ENCODE measurements at places on chromosomes 12 and 14. TPM values are rescaled to one million over a fixed set of nuclear protein-coding genes. Genes with fewer than 3 reads are reported as not detected.
A peak's percentile ranks its signal among the peaks of the same experiment; 100 is the strongest.

- no peaks in the 10 kb centered on the region for H3K27me3 ChIP-seq
- H3K4me3 ChIP-seq, result no peak overlapping the region
- no peaks in the 10 kb centered on the region for H3K36me3 ChIP-seq
- no peaks in the 10 kb centered on the region for H3K4me1 ChIP-seq
- DNase-seq, result no peak
Observed at GRCh38 chr12:101933866-101934514, 56.6 kb downstream of the DRAM1 start.

DNA sequence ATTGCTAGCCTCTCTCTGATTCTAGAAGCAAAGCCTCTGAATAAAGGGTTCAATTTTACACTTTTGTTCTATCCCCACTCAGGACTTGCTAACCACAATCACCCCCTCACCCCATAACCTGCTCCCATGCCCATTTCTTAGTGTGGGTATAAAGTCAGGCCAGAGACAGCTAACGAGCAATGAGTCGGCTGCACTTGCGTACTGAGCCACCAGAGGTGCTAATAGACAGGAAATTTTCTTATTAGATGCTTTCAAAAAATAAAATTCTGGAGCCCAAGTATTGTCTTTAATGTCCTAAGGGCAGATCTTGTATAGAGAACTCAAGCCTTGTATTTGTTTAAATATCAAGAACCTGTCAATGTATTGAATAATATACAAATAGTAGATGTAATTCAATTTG is 256.9 kb downstream of the SYT1 start:
- H3K4me3 ChIP-seq, result no peak overlapping the region
- H3K4me1 ChIP-seq, result no peaks in the 10 kb centered on the region
- H3K27ac ChIP-seq, result no peak overlapping the region
- no peak for DNase-seq

GRCh38 chr12:2138871-2139308 is 86.1 kb downstream of the CACNA1C start:
- no peaks in the 10 kb centered on the region for H3K4me1 ChIP-seq
- no peak overlapping the region for H3K27ac ChIP-seq
- H3K27me3 ChIP-seq, result no peaks in the 10 kb centered on the region
- DNase-seq, result no peak
- no peaks in the 10 kb centered on the region for H3K36me3 ChIP-seq

- no peak overlapping the region for H3K27ac ChIP-seq
- peaks cover 53% of the 10 kb centered on the region for H3K27me3 ChIP-seq
- DNase-seq, result no peak
- no peaks in the 10 kb centered on the region for H3K4me1 ChIP-seq
Observed at GRCh38 chr14:60636879-60637478, 12.3 kb downstream of the SIX1 start.

DNA sequence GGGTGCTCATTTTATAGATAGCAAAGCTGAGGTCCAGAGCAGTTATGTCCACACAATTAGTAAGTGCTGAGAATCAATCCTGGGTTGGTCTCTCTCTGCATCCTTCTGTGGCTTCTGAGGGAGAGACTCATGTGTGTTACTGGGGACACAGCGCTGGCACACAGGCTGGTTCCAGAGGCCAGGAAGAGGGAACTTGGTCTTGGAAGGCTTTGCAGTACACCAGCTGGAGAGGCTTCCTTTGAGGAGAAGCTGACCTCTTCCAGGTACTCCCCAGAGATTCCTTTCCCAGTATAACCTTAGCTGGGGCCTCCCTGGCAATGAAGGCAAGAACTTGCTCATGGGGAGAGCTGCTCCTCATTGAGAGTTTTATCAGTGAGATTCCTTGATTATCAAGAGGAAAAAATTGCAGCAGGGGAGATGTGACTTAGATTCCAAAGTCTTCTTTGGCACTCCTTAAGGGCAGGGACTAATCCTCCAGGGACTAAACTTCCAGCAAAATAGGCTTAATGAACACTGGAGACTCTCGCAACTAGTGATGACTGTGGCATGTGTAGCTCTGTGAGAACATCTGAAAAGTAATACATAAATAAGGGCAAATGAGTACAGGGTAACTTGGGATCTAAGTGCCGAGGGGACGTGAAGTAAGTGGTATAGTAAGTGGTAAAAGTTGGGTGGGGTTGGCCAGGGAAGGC is 13.9 kb upstream of the KRT80 start:
- no peak overlapping the region for H3K4me3 ChIP-seq
- H3K4me1 ChIP-seq, result peaks cover 17% of the 10 kb centered on the region
- peak; percentile 14 for DNase-seq
- no peaks in the 10 kb centered on the region for H3K27me3 ChIP-seq

DNA sequence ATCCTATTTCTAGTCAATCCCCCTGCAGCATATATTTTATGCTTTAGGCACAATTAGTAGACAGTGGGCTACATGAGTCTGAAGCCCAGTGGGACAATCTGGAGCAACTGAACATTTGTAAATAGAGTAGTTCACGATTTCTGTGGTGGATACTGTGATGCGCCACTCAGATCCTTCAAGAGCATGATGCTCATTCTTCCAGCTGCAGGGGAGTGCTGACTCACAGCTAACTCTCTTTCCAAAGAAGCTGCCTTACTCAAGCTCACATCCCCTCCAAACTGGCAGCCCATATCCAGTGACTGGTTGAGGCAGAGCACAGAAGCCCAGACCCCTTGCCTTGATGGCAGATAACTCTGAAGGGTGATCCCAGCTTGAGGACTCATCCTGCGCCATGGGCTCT is 224.2 kb upstream of the EEA1 start:
- no peak for DNase-seq
- H3K4me3 ChIP-seq, result no peak overlapping the region
- no peaks in the 10 kb centered on the region for H3K27me3 ChIP-seq
- no peaks in the 10 kb centered on the region for H3K4me1 ChIP-seq

- peak overlapping the region; percentile 83 for H3K27ac ChIP-seq
- no peaks in the 10 kb centered on the region for H3K27me3 ChIP-seq
- no peaks in the 10 kb centered on the region for H3K36me3 ChIP-seq
- DNase-seq, result no peak
- H3K4me1 ChIP-seq, result no peaks in the 10 kb centered on the region
- H3K4me3 ChIP-seq, result peak overlapping the region; percentile 49
Observed at GRCh38 chr12:115758183-115758582, 519.3 kb downstream of the MED13L start.

- DNase-seq, result no peak
- no peaks in the 10 kb centered on the region for H3K36me3 ChIP-seq
- H3K4me3 ChIP-seq, result peak overlapping the region; percentile 69
- H3K27me3 ChIP-seq, result no peaks in the 10 kb centered on the region
- peaks cover 10% of the 10 kb centered on the region for H3K4me1 ChIP-seq
Observed at GRCh38 chr12:98592825-98593322, 612 bp upstream of the SLC25A3 start.

DNA sequence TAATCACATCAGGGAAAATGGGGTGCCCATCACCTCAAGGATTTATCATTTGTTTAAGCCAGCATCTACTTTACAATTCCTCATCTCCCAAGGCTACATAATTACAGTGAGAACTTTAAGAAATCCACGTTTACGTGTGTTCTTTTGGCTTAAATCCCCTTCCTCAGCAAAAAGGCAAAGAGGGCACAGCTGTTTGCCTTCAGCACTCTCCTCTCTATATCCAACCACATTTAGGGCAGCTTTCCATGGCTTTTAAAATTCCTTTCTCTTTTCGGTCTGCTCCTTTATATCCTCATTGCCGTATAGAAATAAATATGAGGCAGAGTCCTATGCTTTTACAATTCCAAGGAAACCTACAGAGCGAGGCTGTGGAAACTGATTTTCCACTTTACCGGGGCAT is 175.9 kb downstream of the EMP1 start:
- DNase-seq, result no peak
- no peaks in the 10 kb centered on the region for H3K36me3 ChIP-seq
- H3K27me3 ChIP-seq, result no peaks in the 10 kb centered on the region
- no peaks in the 10 kb centered on the region for H3K4me1 ChIP-seq
- H3K27ac ChIP-seq, result no peak overlapping the region

- DNase-seq, result no peak
- H3K27ac ChIP-seq, result no peak overlapping the region
- no peaks in the 10 kb centered on the region for H3K4me1 ChIP-seq
- H3K27me3 ChIP-seq, result no peaks in the 10 kb centered on the region
Observed at GRCh38 chr14:60945984-60946383, 34.9 kb downstream of the TRMT5 start.

DNA sequence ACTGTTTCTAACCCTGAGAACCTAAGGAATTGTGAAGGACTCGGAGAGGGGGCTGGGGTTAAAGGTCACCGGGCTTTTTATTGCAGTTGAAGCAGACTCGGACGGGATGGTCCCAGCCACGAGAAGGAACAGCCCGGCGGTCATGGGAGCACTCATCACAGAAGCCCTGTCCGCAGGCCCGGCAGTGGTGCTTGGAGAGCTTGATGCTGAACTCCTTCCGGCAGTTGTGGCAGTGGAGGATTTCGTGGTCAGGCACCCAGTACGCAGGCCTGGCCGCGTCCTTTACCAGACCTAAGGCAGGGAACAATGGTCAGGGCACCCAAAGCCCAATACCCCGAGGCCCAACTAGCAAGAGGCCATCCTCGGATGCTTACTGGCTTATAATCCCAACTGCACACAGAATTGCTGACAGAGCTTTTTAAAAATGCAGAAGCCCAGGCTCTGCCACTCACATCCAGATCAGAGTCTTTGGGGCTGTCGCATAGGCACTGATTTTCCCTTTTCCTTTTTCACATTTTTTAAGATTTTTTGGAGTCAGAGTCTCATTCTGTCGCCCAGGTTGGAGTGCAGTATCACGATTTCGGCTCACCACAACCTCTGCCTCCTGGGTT is 44.7 kb downstream of the DCAF4 start:
- no peak overlapping the region for H3K27ac ChIP-seq
- H3K4me3 ChIP-seq, result no peak overlapping the region
- H3K27me3 ChIP-seq, result no peaks in the 10 kb centered on the region
- no peak for DNase-seq

DNA sequence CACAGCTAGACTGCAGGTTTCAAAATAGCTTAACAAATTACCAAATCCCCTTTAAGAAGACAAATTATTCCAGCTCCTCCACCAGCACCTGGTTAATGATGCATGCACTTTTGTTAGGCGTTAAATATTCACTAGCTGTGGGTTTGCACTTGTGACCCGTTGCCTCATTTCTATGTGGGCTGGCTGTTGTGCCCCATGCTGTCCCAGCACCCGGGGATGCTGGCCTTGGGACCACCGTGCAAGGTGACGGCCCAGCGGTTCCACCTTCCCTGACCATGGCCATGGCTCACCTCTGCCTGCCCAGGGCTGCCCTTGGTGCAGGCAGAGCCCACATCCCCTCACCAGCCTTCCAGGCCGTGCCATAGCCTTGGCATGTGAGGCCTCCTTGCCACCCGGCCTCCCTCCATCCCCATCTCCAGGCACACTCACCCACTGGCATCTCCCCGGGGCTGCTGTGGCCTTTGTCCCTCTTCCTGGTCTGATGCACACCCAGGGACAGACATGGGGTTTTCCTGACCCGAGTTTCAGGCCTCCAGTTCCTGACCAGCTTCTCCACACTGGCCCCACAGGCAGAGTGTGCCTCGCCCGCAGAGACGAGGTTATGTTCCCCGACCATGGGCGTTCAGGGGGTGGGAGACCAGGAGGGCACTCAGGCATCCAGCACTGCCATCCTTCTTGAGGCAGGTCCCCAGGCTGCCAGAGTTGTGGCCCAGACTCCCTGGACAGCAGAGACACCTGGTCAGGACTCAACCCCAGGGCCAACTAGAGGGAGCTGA is 20.3 kb upstream of the C14orf180 start:
- H3K36me3 ChIP-seq, result no peaks in the 10 kb centered on the region
- no peak for DNase-seq
- peaks cover 6% of the 10 kb centered on the region for H3K4me1 ChIP-seq
- no peak overlapping the region for H3K27ac ChIP-seq
- H3K4me3 ChIP-seq, result no peak overlapping the region

DNA sequence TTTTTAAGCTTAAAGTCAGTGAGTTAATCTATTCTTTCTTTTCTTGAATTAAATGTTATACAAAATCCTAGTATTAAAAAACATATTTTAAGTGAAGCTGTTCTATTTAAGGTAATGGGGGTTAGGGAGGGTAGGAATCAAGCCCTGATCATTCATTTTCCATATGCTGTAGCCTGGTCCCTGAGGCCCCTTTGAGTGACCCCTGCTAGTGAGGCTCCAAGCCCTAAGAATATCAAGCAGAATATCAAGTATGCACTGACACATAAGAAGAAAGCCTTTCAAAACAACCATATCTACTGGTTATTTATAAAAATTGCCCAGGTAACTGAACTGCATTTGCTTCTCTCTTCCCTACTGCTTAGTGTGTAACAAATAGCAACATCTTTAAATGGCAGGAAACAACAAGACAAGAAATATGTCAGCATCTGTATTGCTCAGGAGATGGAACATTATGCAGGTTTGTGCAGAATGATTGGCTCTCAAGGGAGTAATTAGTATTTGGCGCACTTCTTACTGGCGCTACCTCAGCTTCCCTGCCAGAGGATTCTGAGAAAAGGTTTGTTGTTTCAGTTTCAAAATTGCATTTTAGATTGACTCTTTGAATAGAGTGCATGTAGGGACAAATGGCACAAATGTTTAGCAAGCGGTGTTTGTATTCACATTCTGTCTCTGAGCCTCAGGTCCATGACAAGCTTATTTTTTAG is 223.0 kb downstream of the DUSP6 start:
- no peaks in the 10 kb centered on the region for H3K36me3 ChIP-seq
- no peak for DNase-seq
- H3K27ac ChIP-seq, result no peak overlapping the region
- no peak overlapping the region for H3K4me3 ChIP-seq

GRCh38 chr14:83624541-83624940 is 1905.4 kb upstream of the FLRT2 start:
- no peak overlapping the region for H3K4me3 ChIP-seq
- H3K27me3 ChIP-seq, result no peaks in the 10 kb centered on the region
- no peaks in the 10 kb centered on the region for H3K36me3 ChIP-seq
- DNase-seq, result no peak

GRCh38 chr12:70317781-70318180 is 48.3 kb upstream of the KCNMB4 start:
- DNase-seq, result no peak
- H3K36me3 ChIP-seq, result no peaks in the 10 kb centered on the region
- no peak overlapping the region for H3K4me3 ChIP-seq
- no peaks in the 10 kb centered on the region for H3K4me1 ChIP-seq
- H3K27ac ChIP-seq, result no peak overlapping the region

SERPINA10 gene
- total RNA-seq, result not detected

KRT79 gene
- total RNA-seq, result not detected

ASB8 gene
- 37.2 TPM for total RNA-seq
